Thymus (tissue), 14 donors: ENCODE measurements at places on chromosomes 6 and 20. TPM values are rescaled to one million over a fixed set of nuclear protein-coding genes. Genes with fewer than 3 reads are reported as not detected.
A peak's percentile ranks its signal among the peaks of the same experiment; 100 is the strongest.

Gene SAMHD1
- 45.3 TPM for total RNA-seq

Gene TAAR2
- total RNA-seq, result not detected

Gene CCN6
- total RNA-seq, result not detected

Gene SULF2
- total RNA-seq, result 9.3 TPM

GRCh38 chr20:46715292-46715756, 5.9 kb downstream of the SLC2A10 start:
- H3K36me3 ChIP-seq, result no peaks in the 10 kb centered on the region
- H3K4me1 ChIP-seq, result no peaks in the 10 kb centered on the region
- H3K4me3 ChIP-seq, result no peak overlapping the region
- DNase-seq, result no peak
- H3K27me3 ChIP-seq, result peaks cover 3% of the 10 kb centered on the region

DNA sequence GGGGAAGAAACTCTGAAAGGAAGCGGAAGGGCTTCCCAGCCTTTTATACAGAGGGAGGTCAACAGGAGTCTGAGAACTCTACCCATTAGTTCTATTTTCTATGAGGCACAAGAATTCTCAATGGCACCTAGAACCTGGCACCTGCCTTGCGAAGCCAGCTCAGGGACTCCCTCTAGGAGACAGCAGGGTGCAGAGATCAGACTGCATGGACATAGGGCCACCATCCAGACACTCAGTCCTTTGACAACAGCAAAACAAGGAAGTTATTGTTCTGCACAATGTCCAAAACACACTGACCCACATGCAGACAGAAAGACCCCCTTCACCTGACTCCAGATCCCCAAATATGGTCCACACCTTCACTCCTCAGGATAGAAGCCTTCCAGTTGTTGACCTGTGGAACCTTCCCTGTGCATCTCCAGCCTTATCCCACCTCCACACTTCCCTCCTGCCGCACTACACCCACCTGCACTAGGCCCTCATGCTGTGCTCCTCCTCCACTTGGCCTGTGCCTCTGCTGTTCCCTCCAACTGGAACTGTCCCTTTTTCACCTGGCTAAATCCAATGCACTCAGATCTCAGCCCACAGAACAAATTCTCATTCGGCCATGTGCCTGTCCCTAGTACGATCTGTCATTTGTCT, 27.8 kb downstream of the ACSS1 start:
- no peaks in the 10 kb centered on the region for H3K27me3 ChIP-seq
- no peaks in the 10 kb centered on the region for H3K36me3 ChIP-seq
- no peaks in the 10 kb centered on the region for H3K4me1 ChIP-seq
- H3K27ac ChIP-seq, result no peak overlapping the region
- DNase-seq, result no peak
- no peak overlapping the region for H3K4me3 ChIP-seq

- H3K27ac ChIP-seq, result no peak within 1 kb of the TSS
- DNase-seq, result peak; percentile 6
- peaks cover 32% of the 10 kb centered on the region for H3K27me3 ChIP-seq
- no peak within 1 kb of the TSS for H3K4me3 ChIP-seq
Measured at GRCh38 chr6:138161338-138162110, at the start of gene ARFGEF3. TSS of gene ARFGEF3 (plus strand) at chr6:138161939. CDS start at chr6:138162087, 148 bp downstream.

GRCh38 chr20:2178318-2179232, 76.9 kb downstream of the STK35 start:
- no peak overlapping the region for H3K4me3 ChIP-seq
- no peaks in the 10 kb centered on the region for H3K4me1 ChIP-seq
- H3K27me3 ChIP-seq, result no peaks in the 10 kb centered on the region
- no peak for DNase-seq
- no peaks in the 10 kb centered on the region for H3K36me3 ChIP-seq
- no peak overlapping the region for H3K27ac ChIP-seq

DNA sequence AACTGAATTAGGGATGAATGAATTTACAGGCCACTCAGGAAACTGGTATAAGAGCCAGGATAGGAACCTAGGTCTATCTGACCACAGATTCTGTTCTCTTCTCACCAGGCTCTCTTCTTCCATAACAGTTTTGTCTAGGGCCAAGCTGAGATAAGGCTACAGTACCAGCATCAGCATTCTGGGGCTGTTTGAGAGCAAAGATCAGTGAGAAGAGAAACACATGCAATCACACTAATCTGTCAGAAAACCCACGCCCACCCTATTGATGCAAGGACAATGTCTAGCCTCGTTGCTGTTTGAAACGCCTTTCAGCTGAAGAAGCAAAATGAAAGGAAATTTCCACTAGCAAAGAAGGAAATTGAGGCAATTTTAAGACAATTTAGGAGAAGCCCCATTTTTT, 137.7 kb downstream of the LCA5 start:
- no peaks in the 10 kb centered on the region for H3K4me1 ChIP-seq
- no peaks in the 10 kb centered on the region for H3K36me3 ChIP-seq
- no peak overlapping the region for H3K27ac ChIP-seq
- no peak for DNase-seq
- H3K27me3 ChIP-seq, result no peaks in the 10 kb centered on the region
- H3K4me3 ChIP-seq, result no peak overlapping the region

DNA sequence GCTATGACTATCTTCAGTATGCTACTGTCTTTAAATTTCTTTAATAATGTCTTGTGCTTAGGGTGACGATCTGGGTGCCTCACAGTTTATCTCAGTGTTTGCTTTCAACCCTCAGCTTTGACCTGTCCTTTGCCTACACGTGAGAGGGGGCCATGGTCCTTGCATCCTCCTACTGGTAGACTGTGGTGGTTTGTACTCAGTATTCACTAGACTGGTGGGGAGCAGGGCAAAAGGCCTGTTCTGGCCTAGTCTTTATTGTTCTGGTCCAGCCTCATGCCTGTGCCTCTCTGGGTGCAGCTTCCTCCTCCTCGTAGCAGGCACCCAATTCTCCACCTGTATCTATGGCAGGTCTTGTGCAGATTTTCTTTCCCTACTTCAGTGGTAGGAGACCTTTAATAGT, 354.9 kb downstream of the CD109 start:
- no peak overlapping the region for H3K27ac ChIP-seq
- H3K27me3 ChIP-seq, result no peaks in the 10 kb centered on the region
- no peaks in the 10 kb centered on the region for H3K36me3 ChIP-seq
- DNase-seq, result no peak

- no peak for DNase-seq
- H3K36me3 ChIP-seq, result peaks cover 5% of the 10 kb centered on the region
- no peaks in the 10 kb centered on the region for H3K4me1 ChIP-seq
- H3K27ac ChIP-seq, result no peak overlapping the region
- H3K4me3 ChIP-seq, result no peak overlapping the region
Measured at GRCh38 chr6:121237859-121238258, 96.4 kb downstream of the TBC1D32 start.

DNA sequence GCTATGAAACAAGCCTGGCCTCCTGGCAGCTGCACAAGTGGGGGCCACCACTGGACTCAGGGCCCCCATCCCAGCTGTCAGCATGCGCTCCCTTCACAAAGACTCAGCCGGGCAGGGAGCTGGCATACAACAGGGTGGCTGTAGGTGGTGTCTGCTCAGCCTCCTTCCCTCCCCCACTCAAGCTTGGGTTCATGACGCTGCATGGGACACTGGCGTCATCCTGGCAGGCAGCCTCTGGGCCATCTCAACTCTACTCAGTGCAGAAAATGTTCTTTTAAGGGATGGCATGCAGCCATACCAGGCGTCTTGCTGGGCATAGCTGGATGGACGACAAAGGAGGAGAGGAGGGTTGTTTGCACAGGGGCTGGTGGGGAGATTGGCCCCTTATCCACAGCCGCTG, 30.5 kb downstream of the SAYSD1 start:
- no peak overlapping the region for H3K27ac ChIP-seq
- no peak for DNase-seq
- no peak overlapping the region for H3K4me3 ChIP-seq
- H3K36me3 ChIP-seq, result no peaks in the 10 kb centered on the region
- no peaks in the 10 kb centered on the region for H3K4me1 ChIP-seq

GRCh38 chr6:37011656-37012378, 6.4 kb downstream of the FGD2 start:
- peaks cover 1% of the 10 kb centered on the region for H3K4me1 ChIP-seq
- no peak overlapping the region for H3K27ac ChIP-seq
- no peak for DNase-seq
- no peaks in the 10 kb centered on the region for H3K27me3 ChIP-seq
- H3K36me3 ChIP-seq, result peaks cover 3% of the 10 kb centered on the region

- H3K36me3 ChIP-seq, result no peaks in the 10 kb centered on the region
- H3K27me3 ChIP-seq, result no peaks in the 10 kb centered on the region
- no peak for DNase-seq
- no peak overlapping the region for H3K4me3 ChIP-seq
Measured at GRCh38 chr6:77715588-77715987, 62.7 kb downstream of the MEI4 start.

GRCh38 chr6:73176057-73176456, 49.2 kb downstream of the KHDC1L start:
- no peaks in the 10 kb centered on the region for H3K36me3 ChIP-seq
- no peak overlapping the region for H3K4me3 ChIP-seq
- no peak for DNase-seq
- H3K4me1 ChIP-seq, result no peaks in the 10 kb centered on the region
- no peak overlapping the region for H3K27ac ChIP-seq

DNA sequence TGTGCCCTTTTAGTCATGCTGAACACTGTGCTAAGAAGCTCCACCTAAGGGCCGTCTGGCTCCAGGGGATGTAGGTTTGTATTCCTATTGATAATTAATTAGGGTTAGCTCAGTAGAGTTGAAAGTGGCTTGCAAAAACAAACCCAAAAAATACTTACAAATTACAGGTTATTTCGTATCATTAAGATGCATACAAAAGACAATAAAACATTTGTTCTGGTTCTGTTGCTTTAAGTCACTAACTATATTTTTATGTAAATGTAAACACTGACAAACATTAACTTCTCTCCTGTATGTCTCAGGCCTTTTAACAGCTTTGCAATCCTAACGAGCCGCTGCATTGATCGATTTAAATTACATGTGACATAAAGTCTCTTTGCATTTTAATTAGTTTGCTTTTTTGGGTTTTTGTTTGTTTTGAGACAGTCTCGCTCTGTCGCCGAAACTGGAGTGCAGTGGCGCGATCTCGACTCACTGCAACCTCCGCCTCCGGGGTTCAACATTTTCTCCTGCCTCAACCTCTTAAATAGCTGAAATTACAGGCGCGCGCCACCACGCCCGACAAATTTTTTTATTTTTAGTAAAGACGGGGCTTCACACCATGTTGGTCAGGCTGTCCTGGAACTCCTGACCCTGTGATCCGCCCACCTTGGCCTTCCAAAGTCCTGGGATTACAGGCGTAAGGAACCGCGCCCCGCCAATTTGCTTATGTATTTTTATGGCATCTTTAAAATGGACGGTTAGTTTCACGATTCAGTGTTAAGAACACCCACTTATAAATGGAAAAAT, 110.9 kb downstream of the HFE start:
- H3K4me1 ChIP-seq, result peaks cover 28% of the 10 kb centered on the region
- peak; percentile 68 for DNase-seq
- peak overlapping the region; percentile 100 for H3K27ac ChIP-seq
- H3K36me3 ChIP-seq, result peaks cover 20% of the 10 kb centered on the region
- H3K4me3 ChIP-seq, result peak overlapping the region; percentile 84

DNA sequence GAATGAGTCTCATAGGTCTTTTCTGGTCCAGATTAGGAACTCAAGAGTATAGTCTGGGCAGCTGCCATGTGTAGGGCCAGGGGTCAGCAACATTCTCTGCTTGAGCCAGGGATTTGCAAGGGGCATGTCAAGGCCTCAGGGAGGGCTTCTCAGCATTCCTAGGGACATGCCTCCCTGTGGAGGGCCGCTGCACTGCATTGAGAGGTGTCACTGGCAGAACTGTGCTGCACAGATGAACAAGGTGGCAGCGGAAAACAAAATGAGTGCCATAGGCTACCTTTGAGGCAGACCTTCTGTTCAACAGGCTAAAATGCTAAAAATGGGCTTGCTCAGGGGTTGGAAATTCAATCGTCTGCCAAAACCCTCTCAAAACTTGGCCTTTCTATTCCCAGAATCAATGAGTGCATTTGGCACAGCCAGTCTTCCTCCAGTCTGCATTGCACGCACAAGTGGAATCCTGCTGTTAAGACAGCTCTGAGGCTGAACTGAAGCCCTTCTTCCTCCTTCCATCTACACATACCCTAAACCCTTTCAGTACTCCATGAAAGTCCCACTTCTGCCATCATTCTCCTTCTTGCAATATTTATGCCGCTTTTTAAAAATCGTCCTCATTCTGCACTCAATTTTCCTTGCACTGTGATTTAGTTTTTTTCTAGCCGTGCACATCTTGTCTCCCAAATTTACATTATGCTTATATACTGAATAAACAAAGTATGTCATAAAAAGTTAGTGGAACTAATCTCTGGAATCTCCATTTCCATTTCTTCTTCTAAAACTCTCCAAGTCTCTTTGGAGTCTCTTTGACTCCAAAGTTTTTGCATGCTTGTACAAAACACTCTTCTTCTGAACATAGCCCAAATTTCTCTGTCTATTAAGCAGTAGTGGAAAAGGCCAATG, 51.7 kb downstream of the SLC26A8 start:
- no peaks in the 10 kb centered on the region for H3K4me1 ChIP-seq
- no peak overlapping the region for H3K27ac ChIP-seq
- no peaks in the 10 kb centered on the region for H3K27me3 ChIP-seq
- no peaks in the 10 kb centered on the region for H3K36me3 ChIP-seq
- no peak overlapping the region for H3K4me3 ChIP-seq
- DNase-seq, result no peak

DNA sequence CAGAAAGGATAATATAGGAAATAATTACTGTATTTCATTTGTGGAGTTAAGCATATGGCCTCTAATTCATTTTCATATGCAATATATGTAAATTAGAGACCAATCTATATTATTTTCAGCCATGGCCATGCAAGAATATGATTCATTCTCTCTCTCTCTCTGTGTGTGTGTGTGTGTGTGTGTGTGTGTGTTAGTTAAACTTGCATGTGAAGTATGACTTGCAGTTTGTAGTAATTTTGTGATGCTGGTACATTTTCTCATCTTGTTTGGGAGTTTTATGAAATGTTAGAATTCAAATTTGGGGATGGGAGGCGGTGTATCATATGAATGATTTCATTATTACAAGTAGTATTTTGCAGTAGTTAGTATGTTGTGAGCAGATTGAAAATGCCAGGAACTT, 74.8 kb downstream of the JARID2 start:
- H3K27me3 ChIP-seq, result no peaks in the 10 kb centered on the region
- no peak for DNase-seq
- H3K4me3 ChIP-seq, result no peak overlapping the region
- no peak overlapping the region for H3K27ac ChIP-seq
